ENCODE measurements at places on chromosomes 1 and 21.
A peak's percentile ranks its signal among the peaks of the same experiment; 100 is the strongest.

- DNase-seq: peak; percentile 71
Observed at GRCh38 chr21:34693192-34693810, 24.5 kb downstream of the CLIC6 start.

DNA sequence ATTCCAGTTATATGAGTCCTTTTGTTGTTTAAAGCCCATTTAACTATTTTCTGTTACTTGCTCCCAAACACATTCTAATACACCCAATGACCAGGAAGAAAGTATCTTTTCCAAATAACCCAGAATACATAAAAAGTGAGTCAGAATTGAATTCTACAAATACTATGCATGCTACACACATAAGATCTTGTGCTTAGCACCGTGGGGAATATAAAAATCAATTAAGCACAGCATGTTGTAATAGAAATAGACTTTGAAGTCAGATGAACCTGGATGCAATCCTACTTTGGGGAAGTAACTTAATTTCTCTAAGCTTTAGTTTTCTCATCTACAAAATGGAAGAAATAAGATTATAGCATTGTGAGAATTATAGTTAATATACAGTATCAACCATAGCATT is 40.5 kb upstream of the MUTYH start:
- DNase-seq: peak; percentile 64

DNA sequence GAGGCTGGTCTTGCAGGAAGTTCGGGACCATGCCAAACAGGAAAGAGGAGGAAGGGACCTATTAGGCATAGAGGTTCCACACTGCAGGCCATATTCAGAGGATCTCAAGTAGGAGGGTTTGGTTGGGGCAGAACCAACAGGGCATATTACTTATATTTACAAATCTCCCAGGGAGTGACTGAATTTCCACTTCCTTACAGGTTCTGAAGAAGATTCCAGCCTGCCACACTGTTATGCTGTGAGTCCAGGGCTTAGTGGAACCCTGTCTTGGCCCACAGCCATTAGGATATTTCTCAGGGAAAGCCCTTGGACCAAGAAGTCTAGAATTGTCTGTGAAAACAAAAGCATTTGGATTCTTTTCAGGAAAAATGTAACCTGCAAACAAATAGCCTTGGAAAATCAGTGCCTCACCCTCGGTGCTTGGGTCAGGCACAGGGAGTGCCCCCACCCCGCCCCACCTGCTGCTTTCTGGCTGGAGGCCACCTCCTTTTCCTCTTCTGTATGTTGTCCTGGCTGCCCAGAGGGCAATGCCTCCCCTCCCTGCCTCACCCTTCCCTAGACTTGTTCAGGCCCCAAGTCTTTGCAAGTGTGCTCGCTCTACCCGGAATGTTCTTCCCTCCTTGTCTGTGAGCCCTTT is 41.0 kb upstream of the JUN start:
- DNase-seq: no peak

GRCh38 chr1:44707959-44708831 is 22.8 kb downstream of the RNU5D-1 start:
- DNase-seq: peak; percentile 49

Data from NB4 (cell line).